Stimulated activated CD8-positive, alpha-beta memory T cell treated with anti-CD3 and anti-CD28 coated beads, Interleukin-15, amount 100 ng/mL, for 1 hour (primary cell): ENCODE measurements at places on chromosomes 5 and 9.

- DNase-seq, result no peak
These were observed 14.0 kb downstream of the PDGFRB start for GRCh38 chr5:150141544-150142184.

DNA sequence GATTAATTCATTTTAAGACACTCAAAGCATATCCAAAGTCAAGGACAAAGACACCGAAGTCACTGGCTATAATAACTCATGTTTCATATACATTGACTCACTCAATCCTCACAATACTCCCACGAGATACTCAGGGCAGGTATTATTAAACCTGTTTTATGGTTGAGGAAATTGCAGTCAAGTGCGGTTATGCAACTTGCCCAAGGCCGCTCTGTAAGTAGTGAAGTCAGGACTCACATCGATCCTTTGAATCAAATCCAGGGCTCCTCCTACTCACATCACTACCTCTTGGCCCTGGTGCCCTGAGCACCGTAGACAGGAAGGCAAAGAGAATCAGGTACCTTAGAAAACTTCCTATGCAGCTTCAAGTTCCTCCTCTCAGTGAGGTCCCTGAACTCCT is 87.8 kb upstream of the APC start:
- DNase-seq, result no peak

DNA sequence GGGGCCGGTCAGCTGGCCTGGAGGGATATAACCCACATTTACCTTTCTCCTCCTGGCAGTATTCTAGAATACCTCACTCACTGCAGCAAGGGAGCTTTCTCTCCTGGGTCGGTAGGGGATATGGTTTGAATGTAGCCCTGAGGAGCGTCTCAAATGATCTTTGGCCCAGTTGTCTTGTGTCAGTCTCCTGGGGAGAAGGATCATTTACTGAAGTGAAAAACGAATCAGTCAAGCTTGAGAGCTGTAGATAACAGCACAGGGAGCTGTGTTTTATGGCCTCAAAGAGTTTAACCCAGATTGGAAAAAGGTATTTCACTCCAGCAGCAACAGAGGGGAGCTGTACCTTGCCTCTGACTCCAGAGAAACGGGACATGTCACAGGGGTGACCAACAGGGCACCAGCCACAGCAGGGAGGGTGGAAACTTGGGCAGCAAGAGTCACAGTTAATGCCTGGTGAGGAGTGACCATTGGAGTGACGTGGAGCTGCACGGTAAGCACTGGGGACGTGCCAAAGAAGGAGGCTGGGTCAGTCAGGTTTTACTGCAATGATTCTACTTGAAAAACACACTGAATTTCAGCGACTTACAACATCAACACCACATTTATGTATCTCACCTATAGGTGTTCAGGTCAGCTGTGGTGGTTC is 29.8 kb upstream of the ZFR start:
- no peak for DNase-seq

DNA sequence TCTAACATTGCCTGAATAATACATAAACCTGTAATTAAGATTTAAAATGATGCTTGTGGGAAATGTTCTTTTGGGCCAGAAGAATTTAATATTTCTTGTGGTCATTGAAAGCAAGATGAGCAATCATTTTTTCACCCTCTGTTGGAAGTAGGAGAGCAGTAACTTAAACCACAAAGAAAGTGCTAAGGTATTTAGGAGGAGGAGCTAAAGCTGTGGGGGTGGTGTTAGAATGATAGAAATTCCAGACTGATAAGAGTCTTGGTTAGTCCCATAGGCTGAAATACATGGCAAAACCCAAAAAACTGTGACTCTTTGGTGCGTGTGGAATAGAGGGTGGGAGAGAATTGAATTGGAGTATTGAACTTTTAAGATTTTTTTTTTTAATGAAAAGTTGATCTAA is 247.0 kb downstream of the YTHDC2 start:
- DNase-seq, result no peak

- no peak for DNase-seq
These were observed 8.1 kb upstream of the CCL28 start for GRCh38 chr5:43420241-43420640.

DNA sequence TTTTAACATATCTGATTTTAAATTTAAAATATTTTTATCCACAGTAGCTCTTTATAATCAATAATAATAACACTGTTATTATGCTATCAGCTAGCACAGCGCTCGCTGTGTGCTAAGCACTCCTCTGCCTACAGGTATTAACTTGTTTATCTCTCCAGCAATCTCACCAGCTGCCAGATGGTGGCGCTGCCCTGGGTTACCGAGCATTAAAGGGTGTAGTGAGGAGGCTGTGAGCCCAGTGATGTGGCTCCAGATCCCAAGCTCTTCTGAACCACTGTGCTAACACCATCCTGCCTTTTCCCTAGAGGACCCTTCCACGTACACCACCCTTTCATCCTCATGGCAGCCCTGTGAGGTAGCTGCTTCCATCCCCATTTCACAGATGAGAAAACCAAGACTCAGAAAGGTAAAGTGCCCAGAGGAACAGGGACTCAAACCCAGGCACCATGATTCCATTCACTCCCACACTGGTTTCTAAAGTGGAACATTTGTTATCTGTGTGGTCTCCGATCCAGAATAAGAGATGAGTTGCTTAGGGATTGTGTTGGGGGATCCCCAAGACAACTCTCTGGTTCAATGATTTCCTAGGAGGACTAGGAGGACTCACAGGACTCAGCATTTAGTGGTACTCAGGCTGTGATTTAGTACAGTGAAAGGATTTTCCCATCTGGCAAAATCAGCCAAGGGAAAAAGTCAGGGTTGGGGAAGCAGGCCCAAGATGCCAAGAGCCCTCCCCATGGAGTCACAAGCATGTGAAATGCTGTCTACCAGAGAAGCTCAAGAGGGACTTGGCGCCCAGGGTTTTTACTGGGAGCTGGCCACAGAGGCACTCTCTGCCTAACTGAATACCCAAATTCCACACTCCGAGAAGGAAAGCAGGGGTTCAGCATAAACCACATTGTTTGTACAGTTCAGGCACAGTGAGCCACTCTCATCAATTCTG is 7.0 kb downstream of the IGFBPL1 start:
- no peak for DNase-seq

- DNase-seq, result peak; percentile 60
These were observed 5.1 kb upstream of the CDX1 start for GRCh38 chr5:150161242-150162141.

DNA sequence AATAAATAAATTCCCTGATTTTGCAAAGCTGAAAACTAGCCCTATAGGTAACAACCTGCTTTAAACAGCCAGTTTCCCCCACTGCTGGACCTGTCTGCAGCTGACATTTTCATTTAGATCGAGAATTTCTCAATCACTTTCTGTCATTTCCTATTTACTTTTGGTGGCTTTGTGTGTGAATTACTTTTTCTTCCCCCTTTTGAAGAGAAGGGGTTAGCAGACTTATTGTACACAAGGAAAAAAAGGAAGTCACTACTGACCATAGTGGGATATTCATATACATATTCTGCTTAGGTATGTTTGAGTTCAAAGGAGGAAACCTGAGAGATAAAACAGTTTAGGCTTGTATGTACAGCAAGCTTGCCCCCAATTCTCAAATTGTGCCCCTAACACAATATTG is 27.0 kb upstream of the IFNB1 start:
- DNase-seq, result no peak

DNA sequence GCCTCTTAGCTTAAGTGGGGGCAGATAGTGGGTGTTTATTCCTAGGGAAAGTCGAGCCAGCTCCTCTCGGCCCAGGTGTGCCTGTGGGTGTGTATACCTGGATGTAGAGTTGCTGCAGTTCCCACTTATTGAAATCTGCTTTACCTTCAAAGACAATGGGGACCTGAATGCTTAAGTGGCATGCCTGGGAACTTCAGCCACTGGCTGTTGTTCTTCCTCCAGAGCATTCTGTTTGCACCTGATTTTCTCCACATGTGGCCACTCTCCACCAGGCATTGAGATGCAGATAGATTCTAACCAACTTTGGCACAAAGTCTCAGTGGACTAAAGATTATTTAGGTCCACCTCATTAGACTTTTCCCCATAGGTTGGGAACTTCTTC is 186.8 kb downstream of the ZNF462 start:
- no peak for DNase-seq

GRCh38 chr9:137490532-137491186 is 31.5 kb upstream of the NSMF start:
- no peak for DNase-seq

GRCh38 chr5:110957934-110958333 is 113.6 kb upstream of the TSLP start:
- DNase-seq, result no peak

DNA sequence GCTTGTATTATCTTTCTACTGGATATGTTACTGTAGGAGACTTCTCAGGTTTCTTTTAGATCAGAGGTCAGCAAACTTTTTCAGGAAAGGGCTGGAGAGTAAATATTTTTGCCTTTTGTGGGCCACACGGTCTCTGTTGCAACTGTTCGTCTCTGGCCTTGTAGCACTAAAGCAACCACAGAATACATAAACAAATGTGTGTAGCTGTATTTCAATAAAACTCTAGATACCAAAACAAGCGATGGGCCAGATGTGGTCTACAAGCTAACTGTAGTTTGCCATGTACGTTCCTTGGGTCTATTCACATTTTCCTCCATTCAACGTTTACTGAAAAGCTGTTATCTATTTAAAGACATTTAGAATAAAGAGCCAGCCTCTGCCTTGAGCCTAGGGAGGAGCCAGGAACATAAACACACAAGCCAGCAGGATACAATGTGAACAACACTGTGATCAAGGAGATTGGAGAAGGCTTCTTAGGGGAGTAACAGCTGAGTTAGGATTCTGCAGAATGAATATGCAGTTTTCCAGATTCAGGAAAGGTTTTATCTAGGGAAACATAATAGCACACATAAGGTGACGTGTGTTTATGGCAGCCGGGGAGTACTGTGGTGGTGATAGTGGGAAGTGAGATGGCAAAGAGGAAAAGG is 33.0 kb upstream of the HOMER1 start:
- DNase-seq, result no peak

DNA sequence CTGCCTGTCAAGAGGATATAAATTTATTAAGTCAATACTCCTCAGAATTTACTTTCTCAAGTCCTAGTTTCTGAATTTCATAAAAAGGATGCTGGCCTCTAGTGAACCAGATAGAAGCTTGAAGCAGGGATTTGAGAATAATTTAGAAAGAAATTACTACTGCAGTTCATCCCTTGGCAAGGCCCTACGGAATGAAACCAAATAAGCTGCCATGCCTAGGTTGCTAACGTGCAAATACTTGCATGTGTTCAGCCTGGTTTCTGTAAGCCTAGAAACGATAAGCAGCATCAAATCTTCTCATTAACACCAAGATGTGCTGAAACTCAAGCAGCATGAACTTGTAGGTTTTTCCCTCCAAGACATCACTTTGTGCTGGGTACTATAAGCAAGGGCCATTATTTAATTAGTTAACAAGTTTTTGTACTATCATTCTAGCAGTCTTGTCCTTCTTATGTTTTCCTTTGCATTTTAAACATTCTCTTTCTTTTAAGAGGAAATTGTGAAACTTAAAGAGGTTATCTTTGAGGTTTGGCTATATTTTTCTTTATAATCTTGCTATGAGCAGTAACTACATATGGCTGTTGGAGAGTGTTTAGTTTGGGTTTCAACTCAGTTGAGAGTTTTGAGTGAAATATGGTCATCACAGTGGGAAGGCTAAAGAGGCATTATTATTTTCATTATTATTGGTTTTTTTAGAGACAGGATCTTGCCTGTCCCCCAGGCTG is 71.8 kb downstream of the ADAMTSL1 start:
- no peak for DNase-seq

GRCh38 chr5:104977529-104977928 is 1414.9 kb upstream of the NUDT12 start:
- DNase-seq, result no peak

GRCh38 chr9:87786423-87786822 is 60.5 kb downstream of the CTSL start:
- no peak for DNase-seq

GRCh38 chr5:96023518-96023917 is 61.9 kb upstream of the ELL2 start:
- DNase-seq, result no peak

GRCh38 chr5:111697881-111698757 is 58.9 kb downstream of the NREP start:
- no peak for DNase-seq

DNA sequence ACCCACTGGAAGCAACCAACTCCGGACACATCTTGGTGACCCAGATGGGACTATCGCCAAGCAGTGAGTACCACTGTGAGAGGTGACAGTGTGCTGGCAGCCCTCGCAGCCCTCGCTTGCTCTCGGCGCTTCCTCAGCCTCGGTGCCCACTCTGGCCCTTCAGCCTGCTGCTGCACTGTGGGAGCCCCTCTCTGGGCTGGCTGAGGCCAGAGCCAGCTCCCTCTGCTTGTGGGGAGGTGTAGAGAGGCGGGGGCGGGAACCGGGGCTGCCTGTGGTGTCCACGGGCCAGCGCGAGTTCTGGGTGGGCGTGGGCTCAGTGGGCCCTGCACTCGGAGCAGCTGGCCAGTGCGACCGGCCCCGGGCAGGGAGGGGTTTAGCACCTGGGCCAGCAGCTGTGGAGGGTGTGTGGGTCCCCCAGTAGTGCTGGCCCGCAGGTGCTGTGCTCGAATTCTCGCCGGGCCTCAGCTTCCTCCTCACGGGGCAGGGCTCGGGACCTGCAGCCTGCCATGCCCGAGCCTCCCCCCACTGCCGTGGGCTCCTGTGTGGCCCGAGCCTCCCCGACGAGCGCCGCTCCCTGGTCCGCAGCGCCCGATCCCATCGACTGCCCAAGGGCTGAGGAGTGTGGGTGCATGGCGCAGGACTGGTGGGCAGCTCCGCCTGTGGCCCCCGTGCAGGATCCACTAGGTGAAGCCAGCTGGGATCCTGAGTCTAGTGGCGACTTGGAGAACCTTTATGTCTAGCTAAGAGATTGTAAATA is 78.5 kb upstream of the PLPP1 start:
- no peak for DNase-seq

GRCh38 chr9:136399176-136400037 is 563 bp downstream of the SNAPC4 start:
- no peak for DNase-seq

- DNase-seq, result no peak
These were observed 32.2 kb downstream of the NDUFA8 start for GRCh38 chr9:122127396-122127798.

- no peak for DNase-seq
These were observed 653.1 kb upstream of the KLF4 start for GRCh38 chr9:108142504-108143201.

DNA sequence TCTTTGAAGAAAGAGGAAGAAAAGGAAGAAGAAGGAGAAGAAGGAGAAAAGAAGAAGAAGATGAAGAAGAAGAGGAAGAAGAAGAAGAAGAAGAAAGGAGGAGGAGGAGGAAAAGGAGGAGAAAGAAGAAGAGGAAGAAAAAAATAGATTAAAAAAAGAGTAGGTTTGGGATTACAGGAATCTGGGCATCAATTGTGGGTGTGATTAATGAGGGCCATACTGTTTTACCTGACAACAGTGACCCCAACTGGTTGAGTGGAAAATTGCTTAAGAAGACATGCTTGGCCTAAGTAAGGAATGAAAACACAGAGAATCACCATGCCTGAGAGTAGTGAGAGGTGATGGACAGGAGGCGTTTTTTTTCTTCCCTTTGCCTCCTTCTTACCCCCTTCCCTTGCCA is 114.6 kb downstream of the FAM170A start:
- DNase-seq, result no peak
